ENCODE measurements at places on chromosomes 11 and 22.

GRCh38 chr11:115456019-115456418, 48.2 kb downstream of the CADM1 start:
- no peak for DNase-seq

DNA sequence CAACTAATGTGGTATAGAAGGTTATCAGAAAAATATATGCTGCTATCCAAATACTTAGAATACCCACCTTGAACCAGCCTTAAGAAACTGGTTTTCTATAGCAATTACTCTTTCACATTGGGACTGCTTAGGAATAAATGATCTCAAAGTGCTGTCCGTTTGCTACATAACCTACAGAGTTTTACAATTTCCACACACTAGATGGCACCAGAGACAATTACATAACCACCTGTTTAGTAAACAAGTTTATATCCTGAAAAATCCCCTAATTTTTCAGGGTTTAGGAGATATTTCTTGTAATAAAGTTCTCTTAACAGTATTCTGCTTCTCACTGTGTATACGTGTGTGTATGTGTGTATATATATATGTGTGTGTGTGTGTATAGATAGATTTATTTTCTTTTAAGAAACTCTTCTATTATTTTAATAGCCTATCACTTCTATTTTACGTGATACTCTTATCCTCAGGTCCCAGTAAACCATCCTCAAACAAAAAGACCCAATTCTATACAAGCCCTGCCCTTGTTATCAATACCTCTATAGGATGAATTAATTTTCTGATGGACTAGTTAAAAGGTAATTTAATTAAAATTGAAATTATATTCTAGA, 6.7 kb upstream of the OR5I1 start:
- no peak for DNase-seq

- DNase-seq: no peak
Observed at GRCh38 chr11:771617-772204, 5.6 kb downstream of the GATD1 start.

GRCh38 chr11:117381481-117382387, 54.1 kb downstream of the CEP164 start:
- no peak for DNase-seq

DNA sequence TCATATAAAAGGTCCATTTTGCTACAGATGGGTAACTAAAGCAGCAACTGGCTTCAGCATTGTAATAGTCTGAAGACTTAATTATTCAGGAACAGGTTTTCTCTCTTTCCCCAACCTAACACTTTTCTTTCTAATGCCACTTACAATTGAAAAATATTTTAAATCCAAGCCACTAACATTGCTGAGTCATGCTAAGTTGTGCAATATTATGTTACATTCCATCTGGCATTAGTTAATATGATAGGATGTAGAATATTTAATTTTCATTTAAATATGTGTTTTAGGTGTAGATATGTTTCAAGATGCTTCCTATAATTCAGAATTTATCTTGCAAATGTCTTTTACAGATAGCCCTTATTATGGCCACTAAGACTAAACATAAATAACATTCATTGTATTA, 98.6 kb downstream of the KIF18A start:
- no peak for DNase-seq

GRCh38 chr11:57475191-57475590, 14.9 kb downstream of the RTN4RL2 start:
- no peak for DNase-seq

DNA sequence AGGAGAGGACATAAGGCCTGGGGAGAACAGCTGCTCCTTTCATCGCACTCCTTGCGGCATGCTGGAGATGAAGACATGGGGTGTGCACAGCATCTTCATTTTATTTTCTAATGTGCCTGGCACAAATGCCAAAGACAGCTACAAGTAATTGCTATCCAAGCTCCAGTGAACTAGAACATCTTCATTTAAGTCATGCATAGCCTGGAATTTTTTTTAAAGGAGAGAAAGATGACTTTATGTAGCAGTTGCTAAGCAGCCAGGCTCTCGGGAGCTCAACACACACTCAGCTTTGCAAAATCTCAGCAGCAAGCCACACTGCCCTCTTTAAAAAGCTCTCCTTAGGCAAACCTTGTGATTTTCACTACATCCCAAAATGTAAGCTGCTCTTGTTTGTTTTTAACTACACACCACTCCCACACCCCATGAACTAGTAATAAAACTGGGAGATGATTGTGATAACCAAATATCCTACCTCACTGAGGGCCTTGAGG, 164.5 kb upstream of the POU2AF2 start:
- no peak for DNase-seq

DNA sequence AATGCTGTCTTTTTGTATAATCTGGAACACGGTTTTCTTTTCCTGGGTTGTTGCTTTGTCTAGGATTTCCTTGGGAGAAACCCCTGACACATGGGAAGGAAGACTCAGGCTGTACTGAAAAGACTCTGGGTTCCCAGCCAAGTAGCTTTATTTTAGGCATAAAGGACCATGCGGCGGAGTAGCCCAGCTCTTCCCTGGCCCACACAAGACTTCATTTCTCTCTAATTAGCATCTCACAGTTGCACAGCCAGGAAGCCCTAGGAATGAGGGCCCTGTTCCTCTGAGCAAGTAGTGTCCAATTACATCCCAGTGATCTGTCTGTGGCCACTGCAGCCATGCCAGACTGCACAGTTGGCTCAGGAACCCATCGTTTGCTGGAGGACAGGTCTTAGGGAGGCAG, 319.5 kb downstream of the TENM4 start:
- DNase-seq: no peak

GRCh38 chr11:131495423-131495822, 125.0 kb downstream of the NTM start:
- DNase-seq: no peak
